Daoy (cell line): ENCODE measurements at places on chromosomes 11 and 22. TPM values are rescaled to one million over a fixed set of nuclear protein-coding genes. Genes with fewer than 3 reads are reported as not detected.
A peak's percentile ranks its signal among the peaks of the same experiment; 100 is the strongest.

- DNase-seq = no peak
These were observed 26.9 kb upstream of the CBX7 start for GRCh38 chr22:39179401-39179827.

GRCh38 chr11:60858731-60859464 lies 3.1 kb upstream of the PTGDR2 start:
- DNase-seq = no peak

- DNase-seq = no peak
These were observed 25.5 kb upstream of the CREB3L1 start for GRCh38 chr11:46251954-46252353.

DNA sequence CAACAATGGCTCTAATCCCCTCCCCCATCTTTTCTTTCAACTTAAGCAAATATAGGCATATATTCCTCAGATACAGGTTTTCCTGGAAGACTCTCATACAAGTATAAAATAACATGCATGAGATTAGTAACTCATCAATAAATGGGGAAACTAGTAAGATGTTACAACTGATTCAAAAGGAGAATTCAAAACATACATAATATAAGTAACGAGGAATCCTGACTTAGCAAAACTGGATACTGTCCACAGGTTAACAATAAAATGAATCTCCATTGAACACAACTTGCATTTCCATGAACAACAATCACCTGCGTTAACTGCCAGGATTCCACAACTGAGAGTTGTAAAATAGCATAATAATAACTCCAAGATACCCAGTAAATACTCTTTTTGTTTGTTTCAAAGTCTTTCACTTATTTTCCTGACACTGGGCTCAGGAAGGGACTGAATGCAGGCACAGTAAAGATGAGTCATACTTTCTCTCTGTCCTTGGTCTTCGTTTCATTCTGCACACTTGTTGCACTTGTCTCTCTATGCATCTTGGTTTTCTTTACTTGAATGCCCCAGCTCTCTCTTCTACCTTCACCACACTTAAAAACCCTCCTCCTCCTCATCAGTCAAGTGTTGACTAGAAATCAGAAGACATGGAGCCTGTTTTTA lies 8.1 kb downstream of the APIP start:
- no peak for DNase-seq

DNA sequence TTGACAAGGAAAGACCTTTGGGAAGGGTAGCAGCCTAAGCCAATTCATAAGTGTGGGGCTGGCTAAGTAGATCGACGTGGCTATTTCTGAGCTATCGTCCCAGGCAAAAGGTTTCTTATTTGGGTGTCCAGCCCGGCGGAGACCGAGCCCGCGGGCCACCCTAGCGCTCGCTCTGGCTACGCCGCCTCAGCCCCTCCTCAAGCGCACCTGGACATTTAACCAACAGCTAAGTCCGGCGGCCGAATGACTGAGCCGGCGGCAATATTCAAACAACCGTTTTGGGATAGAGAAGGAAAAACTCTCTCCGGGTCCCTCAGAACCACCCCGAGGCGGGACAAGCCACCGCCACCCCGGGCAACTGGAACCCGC lies 457 bp downstream of the RNF141 start:
- peak; percentile 45 for DNase-seq

DNA sequence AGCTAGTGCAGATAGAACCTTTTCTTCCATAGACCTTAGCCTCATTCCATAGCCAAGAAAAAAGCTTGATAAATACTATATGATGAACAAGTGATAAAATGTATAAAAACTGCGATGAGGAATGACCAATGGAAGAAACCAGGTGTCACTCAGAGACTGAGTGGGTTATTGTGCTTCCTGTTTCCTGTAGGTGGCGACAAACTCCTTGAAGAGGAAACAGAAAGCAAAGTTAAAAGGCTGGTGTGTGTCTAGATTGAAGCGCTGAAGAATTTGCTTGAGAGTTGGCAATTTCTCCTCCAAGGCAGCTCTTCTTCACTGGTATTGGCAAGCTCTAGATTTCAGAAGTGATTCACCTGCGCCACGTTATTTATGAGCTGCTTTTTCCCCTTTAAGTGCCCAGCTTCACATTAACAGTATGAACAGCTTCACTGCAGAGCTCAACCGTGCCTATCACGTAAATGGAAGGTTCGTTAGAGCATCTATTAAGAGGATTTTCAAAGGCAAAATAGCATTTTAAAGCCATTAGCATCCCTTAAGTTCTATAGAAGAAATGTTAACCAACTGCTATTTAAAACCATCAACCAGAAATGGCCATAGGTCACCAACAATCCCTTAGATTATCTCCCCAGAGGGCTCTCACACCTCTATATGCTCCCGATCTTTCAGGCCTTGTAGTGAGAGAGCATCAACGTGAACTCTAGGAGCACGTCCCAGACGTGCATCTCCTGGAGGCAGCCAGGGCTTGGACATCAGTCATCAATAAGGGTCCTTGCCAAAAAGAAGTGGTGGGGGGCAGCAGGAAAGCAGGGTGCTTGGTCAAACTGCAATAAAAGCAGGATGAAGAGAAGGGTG lies 179.4 kb downstream of the CADM1 start:
- DNase-seq = peak; percentile 54

DNA sequence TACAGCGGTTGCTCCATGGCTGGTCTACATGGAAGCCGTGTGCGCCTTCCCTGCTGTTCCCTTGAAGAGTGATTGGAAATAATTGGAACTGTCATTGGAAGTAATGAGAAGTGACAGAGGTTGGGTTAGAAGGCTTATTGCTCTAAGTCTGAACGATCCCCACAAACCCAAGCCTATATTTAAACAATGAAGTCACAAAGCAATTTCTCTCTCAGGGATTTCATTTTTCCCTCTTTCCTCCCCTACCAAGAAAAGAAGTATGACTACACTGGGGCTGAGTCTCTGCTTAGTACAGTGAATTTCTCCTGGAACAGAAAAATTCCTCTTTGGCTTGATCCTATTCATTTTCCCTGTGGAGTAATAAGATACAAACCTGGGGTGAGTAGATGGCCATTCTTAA lies 7.8 kb downstream of the CLMP start:
- no peak for DNase-seq

Gene RCN1
- total RNA-seq = 147 and 170 TPM in 2 replicates

Gene CD248
- total RNA-seq = 0.06 TPM in 1 of 2 replicates, not detected in the other

Gene MFRP
- total RNA-seq = not detected in 2 replicates

Gene CNIH2
- total RNA-seq = 0.40 and 0.98 TPM in 2 replicates
